ENCODE measurements at places on chromosomes 5 and 9.

DNA sequence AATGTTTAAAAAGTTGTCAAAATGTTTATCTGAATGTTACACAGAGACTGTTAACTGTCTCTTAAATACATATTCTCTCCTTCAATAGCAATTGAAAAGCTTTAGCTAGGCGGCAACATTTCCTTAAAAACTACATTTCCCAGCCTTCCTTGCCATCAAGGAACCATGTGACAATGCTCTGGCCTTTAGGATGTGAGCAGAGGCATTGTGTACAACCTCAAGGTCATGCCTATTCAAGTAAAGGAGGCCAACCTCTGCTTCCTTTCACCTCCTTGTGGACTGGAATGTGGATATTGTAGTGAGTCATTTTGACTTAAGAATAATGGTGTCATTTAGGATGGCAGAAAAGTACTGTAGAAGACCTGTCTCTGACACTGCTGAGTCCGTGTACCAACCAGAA, 23.7 kb upstream of the MROH2B start:
- DNase-seq: no peak

DNA sequence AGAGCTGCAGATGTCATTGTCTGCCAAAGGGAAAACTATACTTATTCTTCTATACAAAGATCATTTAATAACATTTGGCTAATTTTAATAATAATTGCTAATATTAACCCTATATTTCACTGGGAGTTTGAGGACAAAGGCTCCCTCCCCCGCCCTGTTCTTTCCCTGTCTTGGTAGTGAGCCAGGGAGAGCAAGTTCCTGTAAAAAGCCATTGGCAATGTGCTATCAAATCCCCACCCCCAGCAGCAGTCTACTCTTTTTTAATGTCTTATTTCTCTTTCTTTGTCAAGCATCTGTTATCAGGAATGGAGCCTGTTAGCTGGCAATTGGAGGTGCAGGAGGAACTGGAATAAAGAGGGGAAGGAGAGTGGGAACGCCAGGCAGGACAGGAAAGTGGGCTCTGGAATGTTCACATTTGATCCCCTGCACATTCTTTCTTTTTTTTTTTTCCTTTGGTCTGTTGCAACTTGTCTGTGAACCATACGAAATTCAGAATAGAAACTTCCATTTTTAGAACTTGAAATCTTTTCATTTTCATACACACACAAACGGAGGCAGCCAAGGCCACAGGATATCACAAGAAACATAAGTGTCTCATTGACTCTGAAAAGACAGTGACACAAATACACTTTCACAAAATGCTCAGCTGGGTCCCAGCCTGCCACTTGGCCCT, 664.8 kb upstream of the ZNF608 start:
- no peak for DNase-seq

- DNase-seq: no peak
These were observed 6.5 kb downstream of the GFI1B start for GRCh38 chr9:132985071-132985350.

GRCh38 chr9:95406121-95406520, 88.6 kb upstream of the FANCC start:
- no peak for DNase-seq

DNA sequence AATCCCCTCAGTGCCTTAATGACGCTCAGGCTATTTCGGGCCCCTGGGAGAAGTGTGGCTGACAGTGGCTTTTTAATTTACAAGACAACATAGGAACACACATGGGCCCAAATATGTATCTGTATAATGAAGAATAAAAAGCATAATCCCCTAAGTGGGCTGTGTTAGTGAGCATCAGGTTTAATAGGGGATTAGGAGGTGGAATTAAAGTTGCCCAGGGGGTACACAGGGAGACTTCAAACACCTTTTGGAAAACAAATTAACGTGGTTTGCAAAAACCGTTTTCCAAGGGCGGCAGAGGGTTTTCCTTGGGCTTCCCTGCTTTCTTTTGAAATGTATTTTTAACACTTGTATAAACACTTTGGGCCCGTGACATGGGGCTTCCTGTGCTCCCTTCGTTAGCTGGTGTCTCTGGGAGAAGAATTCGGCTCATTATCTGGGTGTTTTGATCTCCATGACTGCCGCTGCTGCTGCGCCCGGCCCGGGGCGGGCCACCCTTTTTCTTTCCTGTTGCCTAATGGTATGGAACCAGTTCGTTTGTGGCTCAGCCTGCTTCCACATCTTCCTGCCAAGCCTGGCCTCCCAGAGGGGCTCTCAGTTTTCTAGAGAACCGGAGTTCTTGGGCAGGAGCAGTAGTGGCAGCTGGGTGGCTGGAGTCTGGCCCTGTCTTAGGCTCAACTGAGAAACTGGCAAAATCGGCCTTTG, 173.0 kb downstream of the MACROH2A1 start:
- no peak for DNase-seq

GRCh38 chr5:160169326-160169725, 50.1 kb upstream of the PWWP2A start:
- no peak for DNase-seq

GRCh38 chr5:132396589-132397031, 27.1 kb downstream of the SLC22A5 start:
- DNase-seq: no peak

GRCh38 chr5:65248896-65249295, 232.8 kb downstream of the ADAMTS6 start:
- DNase-seq: no peak

All from natural killer cell (primary cell).